Stimulated activated CD4-positive, alpha-beta T cell treated with anti-CD3 and anti-CD28 coated beads, Interleukin-4, amount 100 ng/mL, for 4 hours (primary cell): ENCODE measurements at places on chromosomes 7 and 10.

DNA sequence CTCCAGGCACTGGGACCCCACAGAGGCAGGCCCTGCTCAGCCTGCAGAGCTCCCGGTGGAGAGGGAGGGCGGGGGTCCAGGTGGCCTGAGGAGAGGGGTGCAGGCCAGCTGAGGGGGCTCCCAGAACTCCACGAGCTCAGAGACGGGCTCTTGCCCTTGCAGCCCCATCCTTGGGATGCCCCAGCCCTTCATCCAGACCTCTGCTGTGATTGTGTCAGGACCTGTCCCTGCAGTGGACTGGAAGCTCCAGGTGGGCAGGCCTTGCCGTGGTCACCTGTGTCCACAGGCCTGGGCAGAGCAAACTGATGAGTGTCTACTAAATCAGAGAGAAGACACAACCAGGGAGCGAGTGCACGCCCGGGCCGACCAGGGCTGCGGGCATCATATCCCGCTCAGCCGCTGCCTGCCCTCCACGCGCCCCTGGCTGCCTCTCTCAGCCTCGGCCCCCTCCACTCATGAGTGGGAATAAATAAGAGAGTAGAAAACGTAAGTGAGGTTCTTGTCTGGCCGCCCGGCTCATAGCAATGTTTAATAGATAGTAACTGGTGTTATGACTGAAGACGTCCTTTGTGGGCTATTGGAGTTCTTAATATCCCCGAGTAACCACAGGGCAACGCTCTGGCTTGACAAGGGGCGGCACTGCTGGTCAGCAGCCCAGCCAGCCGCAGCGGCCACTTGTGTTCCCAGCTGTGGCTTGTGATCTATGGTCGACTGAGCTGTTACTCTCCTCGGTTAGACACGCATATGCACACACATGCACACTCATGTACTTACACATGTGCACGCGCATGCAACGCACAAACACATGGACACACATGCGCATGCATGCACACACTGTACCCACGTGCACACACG is 105.6 kb downstream of the LHPP start:
- no peak for DNase-seq

- no peak for DNase-seq
Observed at GRCh38 chr10:102468683-102469082, 17.3 kb upstream of the C10orf95 start.

DNA sequence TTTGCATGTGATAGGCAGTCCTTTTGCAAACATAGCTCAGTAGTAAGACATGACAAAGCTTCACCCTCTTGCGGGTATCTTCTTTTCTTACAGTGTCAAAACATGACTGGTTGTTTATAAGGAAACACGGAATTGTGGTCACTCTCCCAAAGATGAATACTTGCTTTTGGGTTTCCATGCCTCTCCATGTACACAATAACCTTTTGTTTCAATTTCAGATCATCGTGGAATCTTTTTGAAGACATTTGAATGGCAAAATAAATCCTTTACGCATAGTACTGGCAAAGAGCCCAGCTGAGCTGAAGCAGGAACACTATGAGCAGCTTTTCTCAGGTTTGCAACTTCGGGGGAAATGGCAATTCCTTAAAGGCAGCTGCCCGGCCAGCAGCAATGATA is 156.8 kb upstream of the FRMD4A start:
- no peak for DNase-seq

GRCh38 chr7:142883145-142883544 is 2.4 kb downstream of the TRPV6 start:
- DNase-seq: no peak

DNA sequence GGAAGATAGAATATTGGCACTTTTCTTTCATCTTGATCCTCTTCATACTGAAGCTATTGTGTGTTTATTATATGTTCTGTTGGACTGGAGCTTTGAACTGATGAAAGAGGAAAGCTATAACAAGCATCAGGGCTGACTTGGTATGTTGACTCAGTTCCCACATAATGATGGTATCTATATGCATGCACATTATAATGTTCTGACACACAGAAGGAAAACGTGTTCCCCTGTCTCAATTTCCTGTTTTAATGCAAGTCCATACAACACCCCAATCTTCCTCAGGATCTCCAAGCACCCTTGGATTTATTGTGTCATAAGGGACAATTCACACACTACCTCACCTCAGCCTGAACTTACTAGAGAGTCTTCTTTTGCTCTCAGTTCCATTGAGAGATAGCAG is 8.3 kb upstream of the WASL start:
- DNase-seq: no peak
